ENCODE measurements at places on chromosomes 11 and 22.

GRCh38 chr11:128465946-128466705 lies 121.2 kb downstream of the ETS1 start:
- DNase-seq = no peak

DNA sequence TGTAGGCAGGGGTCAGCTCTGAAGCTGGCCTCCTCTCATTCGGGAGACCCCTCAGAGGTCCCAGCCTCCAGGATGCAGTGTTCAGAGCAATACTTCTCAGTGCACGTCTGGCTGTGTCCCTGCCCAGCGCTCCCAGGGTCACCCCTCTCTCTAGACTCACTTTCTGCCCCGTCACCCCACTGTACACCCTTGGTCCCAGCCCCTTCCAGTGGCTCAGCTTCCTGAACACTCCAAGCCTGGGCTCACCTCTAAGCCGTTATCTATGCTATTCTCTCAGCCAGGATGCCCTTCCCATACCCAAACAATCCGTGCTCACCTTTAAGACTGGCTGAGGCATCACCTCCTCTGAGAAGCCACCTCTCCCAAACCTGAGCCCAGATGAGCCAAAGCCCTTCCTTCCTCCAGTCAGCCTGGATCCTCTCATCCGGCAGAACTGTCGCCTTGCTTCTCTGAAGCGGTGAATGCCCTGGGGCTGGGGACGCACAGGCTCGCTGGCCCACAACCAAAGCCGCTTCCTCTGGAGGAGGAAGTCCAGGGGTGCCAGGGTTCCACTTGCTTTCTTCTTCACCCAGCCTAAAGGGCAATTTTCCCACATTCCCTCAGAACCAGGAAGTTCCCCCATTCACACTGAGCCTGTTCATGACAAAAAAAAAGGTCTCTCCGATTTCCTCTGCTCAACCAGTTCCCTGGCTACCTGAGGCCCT lies 13.7 kb upstream of the CDKN1C start:
- DNase-seq = no peak

- no peak for DNase-seq
Measured at GRCh38 chr11:28632338-28632737, 524.1 kb downstream of the METTL15 start.

DNA sequence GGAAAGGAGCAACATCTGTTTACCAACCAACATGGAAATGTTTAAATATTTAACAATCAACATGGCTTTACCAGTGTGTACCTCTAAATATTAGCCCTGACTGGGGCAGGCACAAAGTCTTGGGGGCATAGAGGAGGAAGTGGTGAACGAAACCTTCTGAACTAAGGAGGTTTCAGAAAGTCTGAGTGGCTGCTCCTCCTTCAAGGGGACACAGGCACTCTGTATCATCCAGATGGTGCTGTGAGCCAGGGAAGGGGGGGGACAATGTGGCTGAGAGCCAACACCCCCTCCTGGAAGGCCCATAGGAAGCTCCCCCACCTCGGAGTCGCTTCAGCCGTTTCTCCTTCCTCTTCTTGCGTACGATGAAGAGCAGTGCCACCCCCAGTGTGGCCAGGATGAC lies 107.7 kb downstream of the CEP164 start:
- no peak for DNase-seq

- no peak for DNase-seq
Measured at GRCh38 chr11:133243832-133244231, 288.5 kb downstream of the OPCML start.

- DNase-seq = no peak
Measured at GRCh38 chr11:63132985-63133775, 10.8 kb downstream of the SLC22A24 start.

DNA sequence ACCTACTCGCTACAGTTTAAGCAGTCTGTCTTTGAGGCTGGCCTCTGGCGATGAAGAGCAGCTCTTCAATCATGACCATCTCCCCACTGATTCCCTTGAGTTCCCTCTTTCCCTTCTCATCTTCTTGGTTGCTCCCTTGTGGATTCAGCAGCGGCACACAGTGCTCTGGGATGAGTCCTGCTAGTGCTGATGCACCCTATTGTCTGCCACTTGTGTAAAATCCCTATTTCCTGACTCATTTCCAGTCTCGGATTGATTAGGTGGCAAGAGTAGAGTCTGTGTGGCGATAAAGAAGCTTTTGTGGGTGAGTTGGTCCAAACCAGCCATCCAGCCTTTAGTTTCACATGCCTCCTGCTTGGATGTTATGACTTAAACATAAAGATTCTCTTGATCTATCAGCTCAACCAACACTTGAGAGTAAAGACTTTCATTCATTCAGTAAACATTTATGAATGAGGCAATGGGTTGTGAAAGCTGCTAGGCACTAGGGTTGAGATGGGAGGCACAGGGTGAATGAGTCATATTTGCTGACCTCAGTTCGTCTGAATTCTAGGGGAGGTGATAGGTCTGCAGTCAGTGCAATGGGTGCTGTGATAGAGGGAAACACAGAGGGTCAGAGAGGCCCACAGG lies 219.4 kb upstream of the RAG2 start:
- DNase-seq = no peak

DNA sequence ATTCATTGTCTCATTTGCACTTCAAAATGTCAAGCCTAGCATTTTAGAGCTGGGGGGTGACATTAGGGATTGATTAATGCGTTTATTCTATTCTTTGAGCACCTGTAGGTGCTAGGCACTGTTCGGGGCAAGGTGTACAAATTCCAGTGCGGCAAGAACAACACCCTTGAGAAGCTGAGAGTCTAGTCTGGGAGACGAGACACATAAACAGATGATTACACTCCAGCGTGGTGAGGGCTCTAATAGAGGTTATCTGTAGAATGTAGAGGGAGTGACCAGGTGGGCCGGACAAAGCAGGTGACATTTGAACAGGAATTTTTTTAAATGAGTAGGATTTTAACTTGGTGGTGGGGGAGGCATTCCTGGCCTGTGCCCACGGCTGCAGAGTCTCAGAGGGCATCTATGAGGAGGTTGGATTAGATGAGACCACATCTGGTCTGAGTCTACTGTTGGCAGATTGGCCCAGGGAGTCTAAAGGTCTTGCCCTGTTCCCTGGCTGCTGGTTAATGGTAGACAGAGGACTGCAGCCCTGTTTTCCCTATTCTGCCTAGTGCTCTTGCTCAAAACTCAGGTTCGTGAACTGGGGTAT lies 970 bp downstream of the CAT start:
- no peak for DNase-seq

GRCh38 chr11:126700768-126701519 lies 299.6 kb downstream of the KIRREL3 start:
- DNase-seq = no peak

All from stimulated activated CD8-positive, alpha-beta memory T cell treated with anti-CD3 and anti-CD28 coated beads, Interleukin-7, amount 100 ng/mL, for 1 hour (primary cell).